ENCODE measurements at places on chromosomes 7 and 10. TPM values are rescaled to one million over a fixed set of nuclear protein-coding genes. Genes with fewer than 3 reads are reported as not detected.

The AGR2 gene
- 343 TPM for total RNA-seq

The ASB10 gene
- not detected for total RNA-seq

DNA sequence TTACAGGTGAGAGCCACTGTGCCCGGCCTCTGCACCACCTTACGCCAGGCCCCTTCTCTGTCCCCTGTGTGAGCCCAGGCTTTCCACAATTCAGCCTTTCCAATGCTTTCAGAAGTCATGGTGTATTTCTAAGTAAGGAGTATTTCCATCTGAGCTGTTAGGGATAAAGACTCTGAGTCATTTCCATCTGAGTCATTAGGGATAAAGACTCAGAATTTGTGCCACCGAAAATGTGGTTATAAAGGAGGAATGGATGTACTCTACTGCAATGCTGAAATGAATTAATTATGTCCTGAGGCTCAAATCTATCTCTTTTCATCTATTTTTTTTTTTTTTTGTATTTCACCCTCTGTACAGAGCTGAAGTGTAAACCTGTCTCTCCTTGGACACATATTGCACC lies 84.0 kb downstream of the GATA3 start:
- H3K27me3 ChIP-seq: no peaks in the 10 kb centered on the region
- no peak for DNase-seq
- H3K36me3 ChIP-seq: no peaks in the 10 kb centered on the region
- H3K4me1 ChIP-seq: no peaks in the 10 kb centered on the region
- H3K27ac ChIP-seq: no peak overlapping the region
- no peak overlapping the region for H3K4me3 ChIP-seq

DNA sequence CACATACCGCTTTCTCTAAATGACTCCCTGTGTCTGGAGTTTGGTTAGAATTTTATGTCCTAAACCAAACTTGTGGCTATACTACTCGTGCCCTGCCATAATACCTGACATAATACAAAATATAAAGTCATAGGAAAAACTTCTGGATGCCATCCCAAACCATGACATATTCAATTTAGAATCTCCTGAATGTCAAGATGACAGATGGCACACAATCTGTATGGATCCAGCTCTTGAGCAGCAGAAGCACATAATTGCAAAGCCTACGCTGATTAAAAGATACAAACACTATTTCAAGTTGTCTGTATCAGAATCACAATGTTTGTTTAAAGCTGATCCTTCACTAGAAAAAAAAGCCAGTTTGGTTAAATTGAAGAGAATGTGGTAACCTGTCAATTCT lies 22.4 kb upstream of the CDC14C start:
- H3K36me3 ChIP-seq: no peaks in the 10 kb centered on the region
- H3K27me3 ChIP-seq: no peaks in the 10 kb centered on the region
- no peak for DNase-seq
- H3K4me1 ChIP-seq: 0 out of 2 replicates have a peak, but pooled peaks cover 5% of the 10 kb centered on the region

DNA sequence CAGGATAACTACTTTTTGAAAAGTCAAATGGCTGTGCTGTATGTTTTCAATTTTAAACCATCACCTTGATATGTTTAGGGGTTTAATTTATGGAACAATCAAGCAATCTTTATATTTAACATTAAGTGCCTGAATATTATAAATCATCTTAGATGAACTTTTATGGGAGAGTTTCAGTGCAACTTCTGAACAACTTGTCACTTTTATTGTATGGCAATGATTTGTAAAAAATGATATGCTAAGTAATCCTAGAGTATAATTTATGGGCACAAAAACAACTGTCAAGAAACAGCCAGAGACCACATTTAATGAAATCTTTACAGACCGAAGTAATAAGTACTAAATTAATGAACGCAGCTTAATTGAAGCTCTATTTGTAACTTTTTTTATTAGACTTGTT lies 498.9 kb downstream of the PARD3 start:
- no peaks in the 10 kb centered on the region for H3K27me3 ChIP-seq
- H3K4me3 ChIP-seq: no peak overlapping the region
- no peak for DNase-seq
- no peak overlapping the region for H3K27ac ChIP-seq

- DNase-seq: no peak
- no peak overlapping the region for H3K4me3 ChIP-seq
- peaks cover 16% of the 10 kb centered on the region for H3K4me1 ChIP-seq
- no peaks in the 10 kb centered on the region for H3K36me3 ChIP-seq
- peak overlapping the region; percentile 31 for H3K27ac ChIP-seq
Observed at GRCh38 chr10:28354511-28354910, 51.6 kb upstream of the MPP7 start.

DNA sequence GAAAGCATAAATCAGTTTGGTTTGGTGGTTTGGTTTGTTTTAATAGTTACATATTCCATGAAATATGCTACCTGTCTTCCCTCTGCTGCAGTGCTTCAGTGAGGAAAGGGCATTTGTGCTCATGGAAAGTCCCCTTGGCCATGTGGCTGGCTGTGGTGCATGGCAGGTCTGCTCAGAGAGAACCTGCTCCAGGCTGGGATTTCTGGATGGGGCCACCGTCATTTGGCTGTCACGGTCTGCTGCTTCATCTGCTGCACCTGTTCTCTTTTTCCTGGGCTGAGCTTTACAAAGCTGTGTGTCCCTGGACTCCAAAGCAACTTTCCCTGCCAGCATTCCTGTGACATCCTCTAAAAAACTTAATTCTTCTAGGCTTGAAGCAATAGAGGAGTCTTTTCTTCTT lies 8.9 kb downstream of the CDK14 start:
- H3K4me1 ChIP-seq: peaks cover 9% of the 10 kb centered on the region
- H3K27me3 ChIP-seq: no peaks in the 10 kb centered on the region
- no peaks in the 10 kb centered on the region for H3K36me3 ChIP-seq
- no peak for DNase-seq
- no peak overlapping the region for H3K27ac ChIP-seq
- no peak overlapping the region for H3K4me3 ChIP-seq

DNA sequence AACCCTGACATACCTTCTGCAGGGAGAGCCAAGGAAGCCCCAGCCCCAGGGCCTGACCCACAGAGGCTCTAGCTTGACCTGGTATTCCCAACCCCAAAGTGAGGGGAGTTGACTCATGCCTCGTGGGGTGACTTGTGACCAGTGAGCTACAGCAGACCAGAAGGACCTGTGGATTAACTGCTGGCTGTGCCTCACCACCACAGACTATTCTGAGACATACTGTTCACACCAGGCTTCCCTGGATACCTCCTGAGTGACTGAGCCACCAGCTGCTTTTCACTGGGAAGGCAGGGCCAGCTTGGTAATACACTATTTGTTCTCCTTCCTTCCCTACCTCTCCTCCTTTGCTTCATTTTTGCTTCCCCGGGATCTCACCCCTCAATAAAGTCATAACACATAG lies 7.3 kb downstream of the PLXNA4 start:
- peaks cover 2% of the 10 kb centered on the region for H3K27me3 ChIP-seq
- H3K27ac ChIP-seq: no peak overlapping the region
- DNase-seq: no peak
- H3K4me3 ChIP-seq: no peak overlapping the region
- no peaks in the 10 kb centered on the region for H3K4me1 ChIP-seq
- H3K36me3 ChIP-seq: no peaks in the 10 kb centered on the region

DNA sequence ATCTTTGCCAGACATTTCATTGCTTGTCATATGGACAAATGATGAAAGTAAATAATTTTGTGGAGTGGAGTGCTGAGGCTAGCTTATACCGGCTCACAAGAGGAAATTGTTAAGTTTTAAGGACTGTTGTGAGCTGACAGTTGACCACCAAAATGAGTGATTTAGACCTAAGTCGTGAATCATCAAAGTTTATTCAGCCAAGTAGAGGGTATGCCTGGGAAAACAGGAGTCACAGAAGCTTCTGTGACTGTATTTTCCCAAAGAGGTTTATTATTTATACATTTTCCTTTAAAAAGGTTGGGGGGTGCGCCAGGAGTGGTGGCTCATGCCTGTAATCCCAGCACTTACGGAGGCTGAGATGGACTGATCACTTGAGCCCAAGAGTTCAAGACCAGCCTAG lies 21.8 kb downstream of the MRPS24 start:
- no peaks in the 10 kb centered on the region for H3K27me3 ChIP-seq
- no peaks in the 10 kb centered on the region for H3K4me1 ChIP-seq
- H3K36me3 ChIP-seq: no peaks in the 10 kb centered on the region
- H3K27ac ChIP-seq: no peak overlapping the region

DNA sequence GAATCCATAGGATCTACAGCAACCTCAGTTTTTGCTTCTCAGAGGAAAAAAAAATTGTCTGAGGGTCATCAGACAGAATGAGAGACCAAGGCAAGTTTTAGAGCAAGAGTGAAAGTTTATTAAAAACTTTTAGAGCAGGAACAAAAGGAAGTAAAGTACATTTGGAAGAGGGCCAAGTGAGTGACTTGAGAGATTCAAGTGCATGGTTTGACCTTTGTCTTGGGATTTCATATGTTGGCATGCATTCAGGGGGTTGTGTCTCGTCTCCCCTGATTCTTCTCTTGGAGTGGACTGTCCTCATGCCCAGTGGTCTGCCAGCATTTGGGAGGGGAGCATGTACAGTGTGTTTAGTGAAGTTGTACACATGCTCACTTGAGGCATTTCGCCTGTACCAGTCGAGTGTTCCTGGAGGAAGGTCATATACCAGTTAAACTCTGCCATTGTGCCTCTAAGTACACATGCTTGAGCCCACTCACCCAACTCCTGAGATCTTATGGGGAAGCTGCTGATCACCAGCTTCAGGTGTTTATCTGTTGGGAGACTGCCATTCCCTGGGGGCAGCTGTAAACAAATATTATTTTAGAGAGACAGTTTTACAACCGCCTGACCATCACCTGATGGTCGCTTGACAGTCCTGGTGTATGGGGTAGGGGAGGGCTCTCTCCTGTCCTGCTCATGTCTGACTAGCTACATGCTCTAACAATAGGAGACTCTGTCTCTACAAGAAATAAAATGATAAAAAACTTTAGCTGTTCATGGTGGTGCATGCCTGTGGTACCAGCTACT lies 109.4 kb downstream of the EEPD1 start:
- no peak overlapping the region for H3K4me3 ChIP-seq
- no peak for DNase-seq
- H3K27ac ChIP-seq: no peak overlapping the region
- H3K4me1 ChIP-seq: peaks cover 18% of the 10 kb centered on the region
- H3K27me3 ChIP-seq: no peaks in the 10 kb centered on the region

DNA sequence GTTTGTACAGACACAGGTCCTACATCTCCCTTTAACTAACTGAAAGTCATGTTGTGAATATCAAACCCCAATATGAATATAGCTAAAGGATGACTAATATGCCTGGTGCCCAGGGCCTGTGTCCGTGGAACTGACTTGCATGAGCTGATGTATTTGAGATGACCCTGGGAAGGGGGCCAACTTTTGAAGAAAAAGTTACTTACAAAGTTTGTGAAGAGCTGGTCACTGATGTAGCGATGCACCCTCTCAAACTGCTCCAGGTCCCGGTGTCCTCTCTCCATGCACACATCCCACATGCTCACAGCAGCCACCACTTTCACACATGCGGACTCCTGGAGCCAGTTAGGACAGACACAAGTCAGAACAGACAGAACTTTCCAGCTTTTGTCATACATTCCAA lies 106.2 kb downstream of the ABCC2 start:
- no peaks in the 10 kb centered on the region for H3K4me1 ChIP-seq
- DNase-seq: no peak
- H3K4me3 ChIP-seq: no peak overlapping the region
- H3K36me3 ChIP-seq: peaks cover 3% of the 10 kb centered on the region
- no peaks in the 10 kb centered on the region for H3K27me3 ChIP-seq
